ENCODE measurements at places on chromosomes 1 and 21.
A peak's percentile ranks its signal among the peaks of the same experiment; 100 is the strongest.

- no peak for DNase-seq
These were observed 163.9 kb downstream of the GABPA start for GRCh38 chr21:25898671-25899070.

GRCh38 chr21:31198575-31198974, 145.5 kb downstream of the TIAM1 start:
- peak; percentile 54 for DNase-seq

- no peak for DNase-seq
These were observed 81.5 kb upstream of the DPYD start for GRCh38 chr1:98002288-98002687.

DNA sequence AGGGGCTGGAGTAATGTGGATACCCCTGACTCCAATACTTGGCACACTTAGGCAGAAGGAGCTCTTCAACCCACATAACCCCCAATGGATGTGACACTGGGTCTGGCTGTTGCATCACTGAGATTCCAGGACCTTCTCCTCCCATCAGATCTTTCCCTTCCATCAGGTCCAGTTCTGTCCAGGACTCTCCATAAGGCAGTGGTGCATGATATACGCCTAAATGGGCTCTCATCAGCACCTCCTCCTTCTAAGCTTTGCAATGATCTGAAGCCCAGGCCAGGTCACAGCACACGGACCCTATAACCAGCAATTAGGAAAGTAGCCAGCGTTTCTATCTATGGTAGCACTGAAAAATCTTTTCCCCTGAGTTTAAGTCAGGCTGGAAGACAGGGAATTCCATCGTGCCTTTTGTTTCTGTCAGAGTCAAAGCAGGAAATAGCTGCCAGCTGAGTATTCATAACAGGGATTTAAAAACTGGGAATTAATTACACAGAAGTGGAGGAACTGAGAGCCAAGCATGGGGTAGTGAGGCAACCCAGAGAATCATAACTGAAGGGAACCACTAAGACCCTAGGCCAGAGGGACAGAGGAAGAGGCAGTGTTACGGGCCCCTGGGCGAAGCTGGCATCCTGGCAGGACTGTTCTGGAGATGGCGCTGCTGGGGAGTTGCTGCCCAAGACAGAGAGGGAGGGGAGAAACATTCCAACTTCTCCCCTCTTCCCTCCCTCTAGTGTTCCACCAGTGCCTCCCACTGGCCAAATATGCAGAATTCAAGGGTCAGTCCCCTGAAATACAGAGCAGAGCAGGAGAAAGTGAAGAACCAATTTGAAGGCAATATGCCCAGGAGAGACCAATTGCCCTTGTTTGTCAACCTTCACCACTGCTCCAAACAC, 37.5 kb upstream of the HOOK1 start:
- no peak for DNase-seq

All from renal pelvis (tissue), 12 donors.